Renal pelvis (tissue), 12 donors: ENCODE measurements at places on chromosomes 6 and 20.

- no peak for DNase-seq
Measured at GRCh38 chr6:137820952-137821351, 46.1 kb upstream of the TNFAIP3 start.

DNA sequence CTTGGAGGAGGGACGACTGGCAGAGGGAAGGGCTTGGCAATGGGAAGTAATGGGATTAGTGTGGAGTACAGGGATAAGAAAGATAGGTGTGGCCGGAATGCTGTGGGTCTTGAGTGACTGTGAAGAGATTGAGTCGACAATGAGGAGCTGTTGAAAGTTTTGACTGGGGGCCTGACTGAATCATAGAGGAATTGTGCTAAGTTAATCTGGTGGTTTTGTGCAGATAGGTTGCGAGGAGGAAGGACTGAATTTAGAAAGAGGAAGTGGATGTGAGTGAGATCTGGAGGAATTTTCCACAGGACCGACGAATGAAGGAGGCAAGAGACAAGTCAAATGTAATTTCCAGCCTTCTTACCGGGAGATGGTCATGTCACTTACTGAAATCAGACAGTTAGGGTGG is 143.9 kb upstream of the RALGAPA2 start:
- DNase-seq, result no peak

DNA sequence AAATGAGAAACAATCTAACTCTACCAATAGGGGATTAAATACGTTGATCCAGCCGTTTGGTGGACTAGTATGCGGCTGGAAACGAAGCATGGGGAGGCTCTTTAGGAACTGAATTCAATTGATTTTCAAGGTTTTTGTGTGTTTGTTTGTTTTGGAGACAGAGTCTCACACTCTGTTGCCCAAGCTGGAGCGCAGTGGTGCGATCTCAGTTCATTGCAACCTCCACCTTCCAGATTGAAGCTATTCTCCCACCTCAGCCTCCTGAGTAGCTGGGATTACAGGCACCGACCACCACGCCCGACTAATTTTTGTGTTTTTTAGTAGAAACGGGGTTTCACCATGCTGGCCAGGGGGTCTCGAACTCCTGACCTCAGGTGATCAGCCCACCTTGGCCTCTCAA is 7.1 kb downstream of the CNPY3 start:
- DNase-seq, result no peak

GRCh38 chr20:44768256-44768655 is 22.6 kb downstream of the KCNK15 start:
- DNase-seq, result no peak

DNA sequence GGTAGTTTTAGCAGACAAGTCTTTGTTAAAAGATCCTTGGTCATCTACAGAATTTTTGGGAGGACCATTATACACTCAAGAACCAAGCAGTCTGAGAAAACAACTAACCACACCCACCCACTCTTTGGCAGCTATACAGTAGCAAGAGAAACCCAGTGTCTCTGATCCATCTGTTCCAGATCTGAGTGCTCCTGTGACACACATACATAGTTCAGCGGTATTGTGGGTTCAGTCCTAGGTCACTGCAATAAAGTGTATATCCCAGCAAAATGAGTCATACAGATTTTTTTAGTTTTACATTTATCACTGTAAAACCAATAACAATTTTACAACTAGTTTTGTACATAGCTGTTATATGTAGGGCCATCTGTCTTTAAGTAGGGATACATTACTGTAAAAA is 47.4 kb upstream of the PAK5 start:
- no peak for DNase-seq

DNA sequence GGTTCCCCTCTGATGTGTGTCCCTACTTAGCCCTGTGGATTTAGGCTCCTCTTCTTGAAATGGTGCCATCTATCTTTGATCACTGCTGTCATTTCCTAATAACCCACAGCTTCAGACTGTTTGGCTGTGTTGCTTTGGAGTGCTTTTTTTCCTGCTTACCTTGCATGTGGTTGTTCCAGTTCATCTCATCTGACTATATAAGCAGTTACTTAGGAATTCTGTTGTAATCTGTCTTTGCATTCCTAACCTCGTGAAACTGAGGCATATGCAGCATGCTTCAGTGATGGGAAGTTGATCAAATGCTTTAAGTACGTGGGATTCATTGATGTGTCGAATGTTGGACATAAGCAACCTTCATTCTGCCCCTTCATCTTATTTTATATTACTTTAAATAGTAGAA is 115.8 kb upstream of the FLRT3 start:
- no peak for DNase-seq

GRCh38 chr6:130369831-130370230 is 4.0 kb downstream of the TMEM200A start:
- peak; percentile 19 for DNase-seq

GRCh38 chr6:116191881-116192280 is 62.0 kb downstream of the TSPYL4 start:
- no peak for DNase-seq

DNA sequence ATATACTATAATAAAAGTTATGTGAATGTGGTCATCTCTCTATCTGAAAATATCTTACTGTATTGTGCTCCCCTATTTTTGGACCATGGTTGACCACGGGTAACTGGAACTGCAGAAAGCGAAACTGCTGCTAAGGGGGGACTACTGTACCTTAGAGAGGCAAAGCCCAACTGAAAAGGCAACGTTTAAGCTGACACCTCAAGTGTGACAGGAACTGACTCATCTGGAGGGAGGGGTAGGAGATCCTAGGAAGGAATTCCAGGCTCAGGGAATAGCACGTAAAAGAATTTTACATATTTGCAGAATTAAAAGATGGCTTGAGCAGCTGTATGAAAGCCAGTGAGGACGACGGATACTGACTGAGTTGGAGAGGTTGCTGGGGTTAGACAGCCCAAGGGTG is 34.8 kb downstream of the ELOVL2 start:
- DNase-seq, result no peak

GRCh38 chr6:163404825-163405265 is 9.7 kb upstream of the QKI start:
- DNase-seq, result no peak

DNA sequence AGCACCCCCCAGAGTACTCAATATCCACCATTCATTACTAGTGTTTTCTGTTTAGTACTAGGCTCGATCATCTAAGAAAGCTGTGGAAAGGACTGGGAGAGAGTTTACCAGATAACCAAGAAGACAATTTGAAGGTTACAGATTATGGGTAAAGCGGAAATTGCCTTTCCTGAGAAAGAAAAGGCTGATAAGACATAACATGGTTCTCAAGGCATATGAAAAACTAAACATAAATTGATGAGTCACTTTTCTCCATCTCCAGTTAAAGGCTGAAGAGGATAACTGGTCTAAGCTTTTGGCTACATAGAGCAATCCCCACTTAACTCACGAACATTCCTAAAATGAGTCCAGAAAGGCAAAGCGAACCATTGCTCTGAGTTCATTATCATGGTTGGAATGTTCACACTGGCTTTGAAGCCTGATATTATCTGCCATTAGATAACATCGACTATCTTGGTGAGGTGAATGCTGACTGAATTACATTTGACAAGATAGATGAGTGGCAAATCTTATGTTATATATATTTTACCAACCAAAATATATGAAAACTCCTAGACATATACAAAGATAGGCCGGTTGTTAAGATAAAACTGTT is 65.8 kb downstream of the BTBD9 start:
- no peak for DNase-seq

DNA sequence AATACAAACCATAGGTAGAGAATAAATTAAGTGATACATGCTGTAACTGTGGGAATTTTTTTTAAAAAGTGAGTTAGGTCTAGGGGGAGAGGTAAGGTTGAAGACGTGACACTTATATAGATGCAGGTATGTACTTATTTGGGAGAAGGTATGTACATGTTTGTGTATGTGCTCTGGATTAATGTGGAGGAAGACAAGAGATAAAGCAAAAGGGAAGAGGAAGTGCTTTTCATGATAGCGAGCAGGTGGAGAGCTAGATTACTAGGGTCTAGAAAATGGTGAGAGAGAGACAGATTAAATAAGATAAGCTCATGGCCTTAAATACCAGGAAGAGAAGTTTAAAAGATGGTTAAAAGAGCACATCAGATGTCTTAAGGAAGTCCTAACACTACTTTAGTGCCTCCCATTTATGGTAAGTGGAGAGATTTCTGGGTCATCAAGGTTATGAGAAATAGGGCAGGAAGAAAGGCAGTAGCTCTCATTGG is 92.5 kb downstream of the MAN1A1 start:
- DNase-seq, result no peak

DNA sequence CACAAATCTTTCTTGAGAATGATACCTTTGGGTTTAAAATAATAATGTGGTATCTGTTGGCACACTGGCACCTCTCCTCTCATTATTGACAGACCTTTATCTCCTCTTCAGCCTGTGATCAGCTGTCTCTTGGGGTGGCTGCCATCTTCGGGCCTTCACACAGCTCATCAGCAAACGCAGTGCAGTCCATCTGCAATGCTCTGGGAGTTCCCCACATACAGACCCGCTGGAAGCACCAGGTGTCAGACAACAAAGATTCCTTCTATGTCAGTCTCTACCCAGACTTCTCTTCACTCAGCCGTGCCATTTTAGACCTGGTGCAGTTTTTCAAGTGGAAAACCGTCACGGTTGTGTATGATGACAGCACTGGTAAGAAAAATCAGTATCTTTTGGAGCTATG is 232.8 kb downstream of the GRIK2 start:
- DNase-seq, result no peak

DNA sequence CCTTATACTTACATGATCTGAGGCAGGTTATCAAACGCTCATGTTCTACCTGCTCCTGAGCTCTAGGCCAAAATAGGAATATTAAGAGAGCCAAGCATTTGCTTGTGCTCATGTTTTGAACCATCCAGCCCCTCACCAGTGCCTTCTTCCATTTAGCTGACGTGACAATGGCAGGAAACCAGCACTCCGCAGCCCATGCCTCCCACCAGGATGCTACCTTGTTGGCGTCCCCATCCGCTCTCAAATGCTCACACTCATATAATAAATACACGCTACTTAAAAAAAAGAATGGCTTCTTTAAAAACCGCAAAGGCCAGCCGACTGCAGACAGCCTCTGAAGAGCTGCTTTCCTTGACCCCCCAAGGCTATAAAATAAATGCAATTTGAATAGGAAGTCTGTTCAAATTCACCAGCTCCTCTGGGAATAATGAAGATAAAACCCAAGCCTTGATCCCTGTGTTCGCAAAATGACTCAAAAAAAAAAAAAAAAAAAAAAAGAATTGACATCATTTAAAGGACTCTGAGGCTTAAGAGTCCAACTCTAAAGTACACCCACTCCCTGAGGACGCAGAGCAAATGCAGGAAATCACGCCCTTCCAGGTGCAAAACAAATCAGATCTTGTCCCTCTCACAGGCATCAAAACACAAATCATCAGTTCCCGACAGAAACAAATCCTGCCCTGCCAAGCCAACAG is 29.0 kb downstream of the RNASET2 start:
- DNase-seq, result no peak

DNA sequence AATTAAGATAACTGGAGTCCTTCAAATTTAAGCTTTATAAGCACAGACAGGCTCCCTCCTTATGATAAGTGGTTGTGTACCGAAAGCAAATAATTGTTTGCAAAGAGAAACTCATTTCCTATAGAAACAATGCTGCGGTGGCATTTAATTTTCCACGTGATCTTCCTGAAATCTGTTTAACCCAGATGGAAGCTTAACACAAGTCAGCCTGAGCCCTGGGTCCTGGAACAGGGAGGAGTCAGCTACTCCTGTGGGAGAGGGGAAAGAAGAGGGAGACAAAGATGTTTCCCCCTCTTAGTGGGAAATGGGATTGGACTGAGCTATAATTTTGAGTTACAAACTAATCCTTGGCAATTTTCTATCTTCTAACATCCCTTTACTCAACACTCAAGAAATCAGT is 136.5 kb downstream of the ELOVL4 start:
- DNase-seq, result no peak

GRCh38 chr6:47376930-47377329 is 67.2 kb upstream of the TNFRSF21 start:
- no peak for DNase-seq

DNA sequence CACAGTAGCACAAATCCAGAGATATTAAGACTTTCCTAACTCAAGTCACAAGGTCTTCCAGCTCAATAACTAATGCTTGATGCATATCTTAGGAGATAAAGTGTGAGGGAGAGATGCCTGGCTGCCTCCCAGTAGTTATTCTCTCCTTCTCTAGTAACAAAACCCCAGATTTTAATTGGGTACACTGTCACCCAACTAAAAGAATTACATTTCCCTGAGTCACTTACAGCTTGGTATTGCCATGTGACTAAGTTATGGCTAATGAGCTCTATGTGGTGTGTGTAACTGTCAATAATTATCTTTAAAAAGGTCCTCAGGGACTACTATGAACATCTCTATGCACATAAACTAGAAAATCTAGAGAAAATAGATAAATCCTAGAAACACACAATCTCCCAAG is 32.0 kb downstream of the KIF6 start:
- DNase-seq, result no peak

DNA sequence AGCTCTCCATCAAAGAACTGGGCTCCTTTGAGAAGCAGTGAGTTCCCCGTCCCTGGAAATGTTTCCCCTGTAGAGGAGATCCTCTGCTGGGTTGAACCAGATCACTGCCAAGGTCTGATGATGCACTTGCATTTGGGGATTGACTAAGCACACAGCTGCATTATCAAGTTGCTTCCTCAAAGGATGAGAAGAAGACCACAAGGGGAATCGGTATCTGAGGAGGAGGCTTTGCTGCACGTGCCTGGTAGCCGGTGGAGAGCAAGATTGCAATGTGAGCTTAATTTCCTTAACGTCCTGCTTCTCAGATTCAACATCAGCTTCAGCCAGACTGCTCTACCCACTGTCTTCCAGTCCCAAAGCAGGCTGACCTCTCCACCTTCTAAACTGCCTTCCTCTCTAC is 128.8 kb upstream of the STMND1 start:
- DNase-seq, result no peak

DNA sequence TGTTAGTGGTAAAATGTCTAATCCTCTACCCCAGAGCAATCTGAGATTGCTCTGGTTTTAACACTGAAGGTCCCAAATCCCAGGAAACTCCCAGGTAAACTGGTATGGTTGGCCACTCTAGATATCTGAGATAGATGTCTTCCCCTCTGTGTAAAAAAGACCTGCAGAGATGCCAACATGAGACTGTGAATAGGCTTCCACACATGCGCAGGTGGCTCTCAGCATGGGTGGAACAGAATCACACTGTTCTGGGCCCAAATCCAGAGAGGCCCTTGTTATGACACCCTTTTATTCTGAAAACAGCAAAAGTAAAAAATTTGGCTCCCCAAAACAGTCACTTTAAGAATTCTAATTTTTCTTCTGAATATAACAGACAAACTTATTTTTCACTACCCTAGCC is 88.7 kb upstream of the BMP5 start:
- no peak for DNase-seq

DNA sequence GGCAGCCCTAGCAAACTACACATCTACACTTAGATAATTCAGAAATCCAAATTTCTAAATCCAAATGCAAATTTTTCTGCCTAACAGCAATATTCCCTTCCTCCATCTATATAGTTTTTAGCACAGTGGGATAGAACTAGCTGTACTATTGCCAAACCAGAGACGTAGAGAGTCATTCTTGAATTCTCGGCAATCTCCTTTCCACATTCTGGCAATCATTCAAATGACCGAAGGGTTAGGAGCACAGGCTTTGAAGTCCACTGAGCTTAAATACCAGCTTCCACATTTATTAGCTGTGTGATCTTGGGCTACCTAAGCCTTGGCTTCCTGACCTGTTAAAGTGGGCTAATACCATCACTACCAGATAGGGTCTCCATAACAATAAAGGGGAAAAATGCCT is 3.1 kb upstream of the RPS12 start:
- no peak for DNase-seq
